ENCODE measurements at places on chromosomes 12 and 14.

DNA sequence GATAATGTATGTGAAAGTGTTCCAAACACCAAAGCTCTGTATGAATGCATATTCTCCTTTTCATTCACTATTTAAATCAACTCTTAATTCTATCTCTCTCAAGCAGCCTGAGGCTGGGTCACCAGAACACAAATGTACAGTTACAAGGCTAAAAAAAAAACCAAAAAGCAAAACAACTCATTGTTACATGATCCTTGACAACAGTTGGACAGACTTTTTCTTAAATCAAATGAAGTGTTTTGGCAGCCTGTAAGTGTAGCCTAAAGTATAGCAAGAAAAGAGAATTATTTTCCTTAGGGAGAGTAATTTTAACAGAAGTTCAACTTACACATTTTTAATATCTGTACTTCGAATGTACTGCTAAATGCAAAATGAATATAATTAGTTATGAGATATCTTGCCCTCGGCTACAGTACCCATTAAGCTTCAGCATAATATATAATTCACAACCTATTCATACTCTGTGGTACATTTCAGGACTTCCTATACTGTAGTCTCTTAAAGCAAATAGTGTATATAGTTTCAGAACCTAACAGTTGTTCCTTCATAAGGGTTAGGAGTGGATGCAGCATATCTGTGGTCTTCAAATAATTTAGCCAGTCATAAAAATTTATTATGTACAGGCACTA is 214.0 kb upstream of the BTG1 start:
- DNase-seq = no peak

DNA sequence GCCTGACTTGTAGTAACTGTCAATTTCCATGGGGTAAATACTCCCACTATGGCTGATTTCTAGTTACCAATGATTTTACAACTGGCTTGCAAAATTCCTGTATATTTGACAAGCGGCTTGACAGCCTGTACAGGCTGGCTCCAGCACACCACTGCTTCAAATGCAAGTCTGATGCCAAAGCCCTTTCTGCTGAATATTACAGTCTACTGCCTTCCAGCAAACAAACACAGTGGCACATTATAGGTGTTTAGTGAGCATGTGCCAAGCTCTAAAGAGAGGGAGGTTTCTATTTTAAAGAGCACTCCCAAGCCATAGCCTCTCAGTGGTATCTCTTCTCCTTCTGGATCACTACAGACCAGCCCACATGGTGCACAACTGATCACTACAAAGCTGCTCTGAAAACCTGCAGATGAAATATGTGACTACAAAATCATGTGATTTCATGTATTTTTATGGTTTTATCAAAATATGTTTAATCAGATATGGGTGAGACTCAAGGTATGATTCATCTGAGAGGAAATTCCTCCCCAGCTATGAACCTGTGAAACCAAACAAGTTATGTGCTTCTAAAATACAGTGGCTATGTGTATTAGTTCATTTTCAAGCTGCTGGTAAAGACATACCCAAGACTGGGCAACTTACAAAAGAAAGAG is 101.5 kb downstream of the RPAP3 start:
- no peak for DNase-seq

DNA sequence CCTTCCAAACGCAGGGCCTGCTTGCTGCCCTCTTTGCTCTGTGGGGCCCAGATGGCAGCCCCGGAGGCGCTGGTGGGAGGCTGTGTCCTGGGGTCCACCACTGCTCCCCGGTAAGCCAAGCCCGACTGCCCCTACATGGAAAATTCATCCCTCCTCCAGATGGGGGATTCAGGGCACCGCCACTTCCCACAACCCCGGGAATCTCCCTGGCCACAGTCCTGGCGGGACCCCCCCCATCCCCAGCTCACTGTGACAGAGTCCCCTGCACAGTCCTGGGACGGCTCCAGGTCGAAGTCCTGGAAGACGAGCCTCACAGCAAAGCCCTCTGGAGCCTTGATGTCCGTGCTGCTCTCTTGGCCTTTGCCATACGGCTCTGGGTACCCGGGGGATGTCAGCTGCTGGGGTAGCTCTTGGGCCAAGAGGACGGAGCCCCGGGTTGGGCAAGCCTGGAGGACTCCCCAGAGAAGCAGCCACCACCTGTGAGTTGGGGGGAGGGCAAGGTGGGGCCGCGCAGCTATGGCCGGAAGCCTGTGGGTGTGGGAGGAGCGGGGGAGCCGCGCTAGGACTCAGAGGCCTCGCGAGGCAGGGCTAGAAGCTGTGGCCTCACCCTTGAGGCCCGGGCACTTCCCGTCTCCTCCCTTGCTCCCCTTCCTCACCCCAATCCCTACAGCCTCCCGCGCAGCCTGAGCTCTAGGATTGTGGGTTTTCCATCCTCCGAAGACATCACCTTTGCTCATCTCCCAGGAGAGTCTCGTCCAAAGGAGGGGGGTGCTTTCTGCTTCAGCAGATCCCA is 815 bp downstream of the C1RL start:
- DNase-seq = peak; percentile 56

DNA sequence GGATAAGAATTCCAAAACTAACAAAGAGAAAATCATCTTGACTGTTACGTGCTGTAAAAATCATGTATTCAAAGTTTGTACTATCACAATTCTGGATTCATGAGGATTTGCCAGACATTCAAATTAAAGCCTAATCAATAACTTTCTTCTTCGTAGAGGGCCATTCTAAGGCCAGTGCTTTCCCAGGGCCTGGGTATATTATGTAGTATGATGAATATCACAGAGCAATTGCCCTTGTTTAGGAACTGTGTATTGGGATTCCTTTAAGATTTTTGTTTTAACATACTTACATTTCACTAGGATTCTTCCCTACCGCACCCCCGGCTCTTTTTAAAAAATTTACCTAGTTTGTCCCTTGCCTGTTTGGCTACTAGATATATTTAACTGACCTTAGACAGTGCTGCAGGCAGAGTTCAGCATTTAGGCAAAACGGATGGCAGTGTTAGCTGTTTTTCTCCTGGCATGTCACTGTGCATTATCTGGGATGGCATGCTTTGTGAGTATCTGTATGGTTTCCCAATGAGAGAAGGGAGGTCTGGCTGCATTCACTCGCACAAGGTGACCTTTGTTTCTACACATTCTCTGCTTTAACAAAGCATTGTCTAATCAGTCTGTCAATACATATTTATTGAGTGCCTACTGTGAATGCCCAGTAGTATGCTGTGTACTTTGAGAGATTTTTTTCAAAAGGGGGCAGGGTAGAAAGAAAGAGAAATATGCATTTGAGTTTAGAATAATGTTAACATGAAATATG is 63.3 kb downstream of the ERC1 start:
- no peak for DNase-seq

DNA sequence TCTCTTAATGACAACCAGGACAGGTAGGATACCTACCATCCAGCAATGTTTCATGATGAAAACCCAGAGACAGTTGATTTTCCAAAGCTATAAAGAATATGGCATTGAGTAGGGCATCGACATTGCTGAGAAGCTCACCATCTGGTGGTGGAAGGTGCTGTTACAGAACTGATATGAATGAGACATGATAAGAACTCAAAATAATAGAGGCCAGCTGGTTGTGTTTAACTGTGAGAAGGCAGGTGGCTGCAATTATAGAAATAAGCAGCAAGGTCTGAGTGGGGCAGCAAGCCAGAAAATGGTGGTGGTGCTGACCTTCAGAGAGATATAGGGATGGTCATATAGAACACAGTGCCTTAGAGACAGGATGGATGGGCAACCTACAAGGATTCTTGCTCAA is 449.7 kb downstream of the BTG1 start:
- no peak for DNase-seq

- no peak for DNase-seq
Observed at GRCh38 chr12:6218347-6218925, 18.2 kb downstream of the CD9 start.

GRCh38 chr12:119911182-119911581 is 34.1 kb upstream of the CIT start:
- no peak for DNase-seq

DNA sequence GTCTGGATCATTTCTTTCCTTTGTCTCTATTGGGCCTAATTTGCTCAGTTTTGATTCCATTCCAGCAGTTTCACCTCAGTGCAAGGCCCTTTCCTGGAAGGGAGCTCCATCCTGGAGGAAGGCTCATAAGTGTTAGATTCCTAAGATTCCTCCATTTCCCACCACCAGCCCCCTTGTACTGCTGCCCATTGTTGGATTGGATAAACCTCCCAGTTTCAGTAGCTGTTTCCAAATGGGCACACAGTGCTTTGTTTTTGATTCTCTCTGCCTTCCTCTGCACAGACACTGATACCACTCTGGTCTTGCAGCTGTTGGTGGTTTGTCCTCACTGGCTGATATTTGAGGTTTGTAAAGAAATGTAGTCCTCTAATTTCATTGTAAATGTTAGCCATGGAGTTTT is 158.9 kb downstream of the SLC15A5 start:
- no peak for DNase-seq

- DNase-seq = peak; percentile 34
Observed at GRCh38 chr12:9636150-9636850, 28.6 kb upstream of the KLRB1 start.

DNA sequence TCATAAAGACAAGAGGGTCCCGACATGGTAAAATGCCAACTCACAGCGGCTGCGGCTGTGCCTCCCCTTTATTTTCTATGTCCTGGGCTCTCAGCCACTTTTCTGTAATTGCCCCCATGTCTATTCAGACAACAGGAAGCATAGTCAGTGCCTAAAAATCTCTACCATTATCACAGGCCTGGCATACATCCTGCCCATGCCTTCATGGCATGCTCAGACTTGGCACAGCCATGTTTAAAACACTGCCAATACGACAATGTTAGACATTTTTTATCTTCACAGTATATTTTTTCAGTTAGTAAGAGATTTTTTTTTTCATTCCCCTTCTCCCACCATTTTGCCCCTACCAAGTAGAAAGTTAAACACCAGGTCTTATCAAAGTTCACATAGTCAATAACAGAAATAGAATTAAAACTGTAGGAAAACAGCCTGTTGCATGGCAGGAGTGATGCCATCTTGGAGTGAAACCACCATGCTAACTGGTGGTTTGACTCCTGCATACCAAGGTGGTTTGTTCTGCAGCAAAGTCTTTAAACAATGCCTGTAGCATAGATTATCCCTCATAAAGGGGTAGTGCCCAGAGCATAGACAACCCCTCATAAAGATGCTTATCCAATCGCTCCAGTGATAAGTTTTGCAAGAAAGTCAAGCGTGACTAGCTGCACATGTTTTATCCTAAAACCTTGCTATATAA is 18.9 kb upstream of the CERS5 start:
- DNase-seq = no peak

GRCh38 chr12:93032758-93033157 is 103.7 kb upstream of the EEA1 start:
- DNase-seq = no peak

- peak; percentile 87 for DNase-seq
Observed at GRCh38 chr12:93571365-93571924, 1.0 kb upstream of the SOCS2 start.

DNA sequence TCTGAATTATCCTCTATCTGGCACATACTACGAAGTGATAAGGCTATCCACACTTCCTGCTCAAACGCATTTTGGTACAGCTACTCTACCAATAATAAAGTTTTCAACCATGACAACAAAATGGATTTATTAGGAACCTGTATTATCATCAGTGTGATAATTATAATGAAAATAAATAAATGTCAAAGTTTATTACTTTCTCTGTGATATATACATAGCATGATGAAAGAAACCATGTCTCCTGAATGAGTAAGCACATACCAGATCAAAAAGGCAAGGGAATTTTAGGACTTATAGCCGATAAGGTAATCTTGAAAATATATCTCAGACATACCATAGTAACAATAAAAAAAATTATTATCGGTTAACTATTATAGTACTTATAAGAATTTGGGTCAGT is 61.1 kb downstream of the CPNE8 start:
- no peak for DNase-seq

- peak; percentile 85 for DNase-seq
Observed at GRCh38 chr12:92784797-92785562, 82.2 kb downstream of the PLEKHG7 start.

DNA sequence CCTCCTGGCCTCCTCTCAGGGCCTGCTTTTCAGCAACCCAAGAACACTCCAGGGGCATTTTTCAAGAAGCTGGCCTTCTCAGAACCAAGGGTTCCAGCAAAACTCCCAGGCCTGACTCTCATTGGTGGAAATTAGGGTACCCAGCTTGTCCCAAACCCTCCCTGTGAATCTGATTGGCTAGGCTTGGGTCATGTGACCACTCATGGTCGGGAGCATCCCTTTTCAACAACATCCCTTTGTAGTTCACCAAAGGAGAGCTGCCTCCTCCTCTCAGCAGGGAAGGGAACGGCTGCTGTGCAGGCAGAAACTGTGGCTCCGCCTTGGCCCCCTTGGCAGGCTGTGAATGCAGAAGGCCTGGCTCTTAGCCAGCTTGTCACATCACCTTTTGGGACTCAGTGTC is 94.5 kb downstream of the AACS start:
- DNase-seq = no peak

GRCh38 chr12:97246368-97246767 is 216.2 kb upstream of the RMST start:
- DNase-seq = no peak

DNA sequence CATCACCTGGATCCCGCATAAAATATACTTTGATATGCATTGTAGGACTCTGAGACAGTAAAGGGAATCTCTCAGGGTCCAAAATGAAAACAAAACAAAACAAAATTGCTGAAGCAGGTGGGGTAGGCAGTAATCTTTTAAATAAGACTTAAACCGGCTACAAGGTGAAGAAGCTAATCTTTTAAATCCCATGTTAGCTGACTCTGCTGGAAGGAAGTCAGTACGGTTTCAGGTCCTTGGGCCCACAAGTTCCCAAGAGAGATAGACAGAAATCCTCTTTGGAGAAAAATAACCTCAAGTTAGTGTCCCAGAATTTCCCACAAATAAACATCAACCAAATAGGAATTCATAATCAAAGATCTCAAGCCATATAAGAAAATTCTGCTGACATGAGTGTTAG is 5.0 kb upstream of the EPS8 start:
- DNase-seq = no peak

DNA sequence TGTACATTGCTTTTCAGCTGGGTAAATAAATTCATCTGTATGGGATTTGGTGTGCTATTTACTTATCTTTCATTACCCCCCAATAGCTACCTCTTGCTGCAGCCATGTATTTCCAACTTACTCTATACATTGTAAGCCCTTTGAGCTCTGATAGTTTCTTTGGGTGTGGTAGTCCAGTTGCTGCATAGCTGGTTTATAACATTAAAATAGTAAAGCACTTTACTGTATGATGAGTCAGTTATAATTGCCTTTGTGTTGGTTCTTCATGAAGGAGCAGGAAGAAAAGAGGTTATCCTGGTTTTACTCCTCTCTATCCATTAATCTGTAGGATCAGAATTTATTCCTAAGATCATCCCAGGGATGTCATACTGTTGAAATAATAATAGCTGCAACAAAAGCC is 15.7 kb downstream of the TBC1D30 start:
- DNase-seq = no peak

- no peak for DNase-seq
Observed at GRCh38 chr12:64029013-64029857, 184.7 kb downstream of the SRGAP1 start.

- DNase-seq = no peak
Observed at GRCh38 chr14:76351941-76352340, 24.0 kb upstream of the ESRRB start.

DNA sequence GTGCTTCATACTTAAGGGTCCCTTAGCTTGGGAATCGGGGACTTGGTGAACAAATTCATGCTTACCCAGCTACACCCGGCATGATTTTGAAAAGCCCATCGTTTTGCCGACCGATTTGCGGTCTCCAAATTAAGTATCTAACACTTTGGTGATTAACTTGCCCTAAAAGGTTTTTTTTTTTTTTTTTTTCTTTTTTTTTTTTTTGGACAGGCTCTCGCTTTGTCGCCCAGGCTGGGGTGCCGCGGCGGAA is 843 bp upstream of the HSP90AA1 start:
- DNase-seq = no peak

- DNase-seq = no peak
Observed at GRCh38 chr12:78585132-78585531, 279.4 kb upstream of the SYT1 start.
